Left lobe of liver (tissue), 2 donors: ENCODE measurements at places on chromosomes 3 and 15. TPM values are rescaled to one million over a fixed set of nuclear protein-coding genes. Genes with fewer than 3 reads are reported as not detected.
A peak's percentile ranks its signal among the peaks of the same experiment; 100 is the strongest.

The CLRN1 gene
- total RNA-seq, result not detected

The TYRO3 gene
- total RNA-seq, result 1.5 TPM

The TJP1 gene
- total RNA-seq, result 24.9 TPM

The CHRNA5 gene
- 0.35 TPM for total RNA-seq

The STRIT1 gene
- not detected for total RNA-seq

The CA12 gene
- 0.28 TPM for total RNA-seq

The GOLGA8T gene
- 0.30 TPM for total RNA-seq

The GOLGA8K gene
- total RNA-seq, result 0.40 TPM

The ARIH1 gene
- total RNA-seq, result 65.9 TPM

- no peak for DNase-seq
Measured at GRCh38 chr3:194740859-194741491, 55.3 kb downstream of the FAM43A start.

GRCh38 chr3:97940034-97940433 is 32.2 kb downstream of the RIOX2 start:
- DNase-seq, result no peak

GRCh38 chr3:135867911-135868310 is 97.6 kb upstream of the PPP2R3A start:
- DNase-seq, result no peak

DNA sequence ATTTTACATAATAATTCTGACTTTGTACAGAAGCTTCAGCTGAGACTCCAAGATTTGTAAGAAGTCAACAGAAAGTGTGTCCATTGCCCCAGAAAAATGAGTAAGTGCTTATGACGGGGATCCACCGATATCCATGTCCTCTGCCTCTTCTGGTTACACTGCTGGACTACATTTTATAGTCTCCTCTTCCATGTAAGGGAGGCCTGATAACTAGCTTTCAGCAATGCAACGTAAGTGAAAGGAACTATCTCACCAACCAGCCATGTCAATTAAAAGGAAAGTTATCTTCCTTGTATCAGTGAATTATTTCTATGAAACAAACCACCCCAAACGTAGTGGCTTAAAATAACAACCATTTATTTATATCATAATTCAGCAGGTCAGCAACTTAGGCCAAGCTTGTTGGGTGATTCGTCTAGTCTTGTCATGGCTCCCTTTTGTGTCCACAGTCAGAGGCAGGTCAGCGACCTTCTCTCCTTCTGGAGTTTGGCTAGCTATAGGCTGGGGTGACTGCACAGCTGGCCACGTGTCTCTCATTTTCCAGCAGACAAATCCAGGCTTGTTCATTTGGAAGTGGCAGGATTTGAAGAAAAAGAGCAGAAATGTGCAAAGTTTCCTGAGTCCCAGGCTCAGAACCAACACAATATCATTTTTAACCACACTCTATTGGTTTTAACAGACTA is 44.9 kb downstream of the TRIM69 start:
- no peak for DNase-seq

- no peak for DNase-seq
Measured at GRCh38 chr15:57609805-57610529, 18.3 kb downstream of the MYZAP start.

- no peak for DNase-seq
Measured at GRCh38 chr3:129616713-129617112, 10.2 kb upstream of the PLXND1 start.

DNA sequence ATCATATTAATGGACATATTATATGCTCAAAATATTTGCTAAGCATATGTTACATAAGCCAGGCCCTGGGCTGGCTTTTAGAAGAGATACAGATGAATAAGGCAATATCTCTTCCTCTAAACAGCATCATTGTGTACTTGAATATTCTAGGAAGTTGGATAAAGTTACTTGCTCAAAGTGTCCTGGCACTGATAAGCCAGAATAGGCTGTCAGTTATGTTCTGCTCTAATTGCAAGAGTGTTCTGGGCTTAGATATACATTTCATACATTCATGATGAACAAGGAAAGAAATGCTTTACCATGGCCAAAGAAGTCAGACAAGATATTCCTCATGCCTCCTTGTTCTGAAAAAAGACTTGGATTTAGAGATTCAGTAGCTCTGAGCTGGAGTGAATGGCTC is 40.7 kb downstream of the KBTBD12 start:
- no peak for DNase-seq

GRCh38 chr15:46410705-46411104 is 775.9 kb downstream of the SQOR start:
- DNase-seq, result no peak

GRCh38 chr15:64685230-64685888 is 90.0 kb downstream of the RBPMS2 start:
- no peak for DNase-seq

DNA sequence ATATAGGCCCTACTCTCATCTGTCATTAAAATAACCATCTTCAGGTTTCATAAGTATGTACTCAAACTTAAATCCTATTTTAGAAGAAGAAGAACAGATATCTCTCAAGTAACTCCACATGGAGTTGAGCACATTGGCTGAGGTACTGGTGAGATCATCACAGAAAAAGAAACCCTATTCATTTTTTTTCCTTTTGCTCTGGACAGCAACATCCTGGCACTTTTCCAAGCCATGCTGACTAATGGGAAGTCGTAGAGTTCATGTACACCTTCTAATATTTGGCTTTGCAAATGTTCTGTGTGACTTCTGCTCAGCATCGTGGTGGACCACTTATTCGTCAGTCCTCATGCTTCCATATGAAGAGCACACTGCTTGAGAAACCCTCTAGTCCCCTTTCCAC is 336.0 kb upstream of the KCNH8 start:
- DNase-seq, result no peak

- no peak for DNase-seq
Measured at GRCh38 chr3:103158183-103158582, 723.4 kb downstream of the ZPLD1 start.

DNA sequence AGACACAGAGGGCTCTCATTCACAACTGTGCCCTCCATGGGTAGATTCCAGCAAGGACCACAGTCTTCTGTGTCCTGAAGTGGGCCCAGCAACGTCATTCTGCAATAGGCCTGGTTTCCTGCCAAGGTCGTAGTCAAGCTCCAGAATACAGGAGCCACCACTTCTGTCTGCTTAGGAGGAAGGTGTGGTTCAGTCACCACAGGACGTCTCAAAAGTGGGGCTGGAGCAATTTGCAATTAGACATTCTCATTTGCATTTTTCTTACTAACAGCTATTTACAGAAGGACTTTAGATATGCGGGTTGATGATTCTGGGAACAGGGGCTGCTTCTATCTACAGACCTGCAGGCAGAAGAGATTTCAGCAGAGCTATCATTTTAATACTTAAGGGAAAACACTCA is 58.7 kb upstream of the MYRIP start:
- DNase-seq, result peak; percentile 60

DNA sequence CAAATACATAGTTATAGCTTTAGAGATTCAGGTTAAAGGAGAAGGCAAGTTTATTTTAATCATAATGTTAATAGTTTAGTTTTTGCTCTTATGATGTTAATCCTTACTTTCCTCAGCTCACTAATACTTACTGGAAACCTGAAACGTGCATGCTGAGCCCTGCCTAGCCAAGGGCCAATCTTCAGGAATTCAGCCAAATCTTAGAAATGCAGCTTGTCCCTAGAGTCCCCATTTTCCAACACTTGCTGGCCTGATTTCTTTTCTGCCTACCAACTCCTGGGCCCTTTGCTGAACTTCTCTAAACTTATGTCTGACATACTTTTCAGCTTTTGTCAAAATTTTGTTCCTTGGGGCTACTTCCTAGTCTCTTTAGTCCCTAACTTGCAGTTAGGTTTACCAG is 22.8 kb downstream of the BCHE start:
- no peak for DNase-seq
